ENCODE measurements at places on chromosomes 11 and 22.

DNA sequence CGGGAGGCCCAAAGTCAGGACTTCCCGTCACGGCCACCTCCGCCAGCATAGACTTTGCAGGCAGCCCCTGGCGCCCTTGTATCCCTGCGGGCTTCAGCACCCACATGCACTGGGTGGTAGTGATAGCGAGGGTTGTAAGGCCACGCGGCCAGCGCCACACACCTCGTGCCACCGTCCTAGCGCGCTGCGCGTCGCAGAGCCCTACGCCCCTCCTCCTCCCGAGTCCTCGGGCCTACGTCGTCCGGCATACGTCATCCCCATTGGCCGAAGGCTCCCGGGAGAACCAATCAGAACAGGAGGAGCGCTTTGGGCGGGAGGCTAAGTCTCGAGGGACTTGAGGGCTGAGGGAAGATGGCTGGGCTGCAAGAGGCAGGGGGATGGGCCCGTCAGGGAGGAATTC lies 1.3 kb upstream of the BTBD18 start:
- DNase-seq, result no peak

- DNase-seq, result no peak
These were observed 16.4 kb downstream of the SLC1A2 start for GRCh38 chr11:35402751-35403660.

- DNase-seq, result no peak
These were observed 22.2 kb upstream of the CYP2D6 start for GRCh38 chr22:42152661-42153270.

- DNase-seq, result no peak
These were observed 146.5 kb downstream of the CCDC34 start for GRCh38 chr11:27216270-27217149.

- no peak for DNase-seq
These were observed 230.2 kb upstream of the B3GAT1 start for GRCh38 chr11:134642206-134642605.

- no peak for DNase-seq
These were observed 17.6 kb downstream of the FADS3 start for GRCh38 chr11:61873588-61874376.

- no peak for DNase-seq
These were observed 18.7 kb downstream of the TMPRSS13 start for GRCh38 chr11:117910525-117910924.

- no peak for DNase-seq
These were observed 382.1 kb downstream of the MN1 start for GRCh38 chr22:27419473-27419872.

DNA sequence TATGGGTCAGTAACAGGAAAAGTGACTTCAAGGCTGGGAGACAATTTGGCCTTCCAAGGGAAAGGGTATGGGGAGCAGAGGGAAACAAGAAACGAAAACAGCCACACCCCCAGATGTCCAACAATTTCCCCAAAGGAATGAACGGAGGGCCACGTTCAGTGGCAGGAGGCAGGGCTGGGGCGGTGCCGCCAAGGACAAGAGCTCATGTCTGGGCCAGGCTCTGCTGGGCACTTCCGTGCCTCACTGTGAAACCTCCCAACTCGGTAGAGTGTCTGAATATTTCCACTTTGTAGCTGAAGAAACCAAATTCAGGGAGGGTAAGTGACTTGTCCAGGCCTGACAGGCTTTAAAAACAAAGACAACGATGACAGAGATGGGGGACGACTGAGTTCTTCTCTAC lies 11.9 kb downstream of the IFT27 start:
- DNase-seq, result no peak

GRCh38 chr11:67705264-67705663 lies 30.8 kb upstream of the ALDH3B2 start:
- no peak for DNase-seq

- no peak for DNase-seq
These were observed 1.7 kb downstream of the RPS19BP1 start for GRCh38 chr22:39530692-39531331.

DNA sequence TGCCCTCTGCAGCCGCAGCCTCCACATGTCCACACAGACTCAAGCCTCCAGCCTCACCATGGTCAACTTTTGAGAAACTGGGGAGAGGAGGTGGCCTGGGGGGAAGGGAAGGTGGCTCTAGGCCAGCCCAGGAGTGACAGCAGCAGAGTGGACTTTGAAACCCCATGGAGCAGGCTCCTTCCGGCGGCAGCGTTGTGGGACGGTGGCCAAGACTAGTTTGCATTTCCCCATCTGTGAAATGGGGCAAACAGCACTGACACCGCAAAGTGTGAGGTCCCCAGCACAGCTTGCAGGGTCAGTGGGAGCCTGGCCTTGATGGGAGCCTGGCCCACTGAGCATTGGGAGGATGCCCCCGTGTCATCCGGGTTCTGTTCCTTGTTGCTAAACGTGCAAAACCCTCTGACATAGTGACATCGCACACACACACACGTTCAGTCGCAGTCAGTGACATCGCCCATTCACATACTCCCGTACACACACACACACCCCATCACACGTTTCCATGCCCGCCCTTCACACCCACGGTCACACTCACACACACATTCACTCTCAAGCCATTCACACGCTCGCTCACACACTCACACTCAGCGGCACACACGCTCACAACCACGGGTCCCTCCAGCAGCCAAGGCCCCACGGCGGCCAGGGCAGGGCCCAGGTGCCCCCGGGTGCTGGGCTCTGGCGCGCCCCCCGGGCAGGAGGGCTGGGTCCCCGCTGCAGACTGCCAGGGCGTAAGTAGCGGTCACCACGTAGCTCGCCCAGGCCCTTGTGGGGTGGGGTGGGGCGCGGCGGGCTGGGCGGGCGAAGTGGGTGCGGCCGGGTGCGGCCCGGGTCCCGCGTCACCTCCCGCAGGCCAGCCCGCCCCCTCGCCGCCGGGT lies 585 bp downstream of the CYB5R3 start:
- DNase-seq, result peak; percentile 7

- peak; percentile 7 for DNase-seq
These were observed 1.7 kb downstream of the HPX start for GRCh38 chr11:6438979-6439571.

DNA sequence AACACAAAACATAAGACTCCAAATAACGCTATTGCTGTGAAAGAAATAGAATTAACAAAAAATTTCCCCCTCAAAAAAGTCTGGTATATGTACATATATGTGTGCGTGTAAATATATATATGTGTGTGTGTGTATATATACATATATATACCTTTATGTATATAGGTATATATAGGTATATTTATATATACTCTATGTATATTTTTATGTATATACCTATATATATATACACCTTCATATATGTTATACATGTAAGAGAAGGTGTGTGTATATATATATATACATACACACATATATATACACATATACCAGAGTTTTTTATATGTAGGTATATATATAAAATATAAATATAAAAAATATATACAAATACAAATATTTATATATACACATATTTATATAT lies 199.2 kb downstream of the RAB38 start:
- DNase-seq, result no peak

GRCh38 chr11:9344061-9344680 lies 29.8 kb upstream of the TMEM41B start:
- no peak for DNase-seq

DNA sequence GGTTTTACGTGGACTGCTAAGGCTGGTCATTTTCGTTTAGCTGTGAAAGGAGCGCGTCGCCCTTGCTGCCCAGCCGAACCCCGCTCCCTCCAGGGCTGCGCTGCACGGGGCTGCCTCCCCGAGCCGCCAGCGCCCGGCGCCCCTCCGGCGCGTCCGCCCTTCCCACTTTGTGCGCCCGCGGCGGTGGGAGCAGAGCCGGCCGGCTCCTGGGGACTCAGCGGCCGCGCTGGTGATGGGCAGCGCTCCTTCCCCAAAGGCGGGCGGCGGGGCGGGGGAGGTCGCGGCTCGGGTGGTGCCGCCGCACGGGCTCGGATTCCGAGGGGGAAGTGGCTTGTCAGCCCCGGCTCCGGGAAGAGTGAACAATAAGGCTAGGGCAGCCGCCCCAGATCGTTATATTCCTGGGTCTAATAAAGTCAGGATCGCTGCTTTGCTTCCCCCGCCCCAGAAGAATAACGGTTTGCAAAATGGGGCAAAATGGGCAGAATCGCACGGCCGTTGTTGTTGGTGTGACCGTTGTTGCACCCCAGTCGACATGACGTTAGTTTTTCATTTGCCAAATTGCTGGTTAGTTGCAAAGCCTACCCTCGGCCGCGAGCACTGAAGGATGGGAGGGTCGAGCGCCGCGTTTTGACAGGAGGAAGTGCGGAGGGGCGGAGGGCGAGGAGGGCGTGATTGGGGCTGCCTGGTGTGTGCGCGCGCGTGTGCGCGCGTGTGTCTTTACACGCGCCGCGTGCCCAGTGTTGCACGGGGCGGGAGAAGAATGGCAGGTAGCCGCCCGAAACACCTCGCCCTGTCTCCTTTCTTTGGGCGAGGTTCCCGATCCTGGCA lies 745 bp downstream of the NCAM1 start:
- no peak for DNase-seq

GRCh38 chr11:14672635-14673034 lies 29.0 kb downstream of the PDE3B start:
- DNase-seq, result no peak

GRCh38 chr11:3905080-3905953 lies 49.9 kb downstream of the STIM1 start:
- peak; percentile 42 for DNase-seq

GRCh38 chr11:13966013-13966412 lies 3.5 kb downstream of the SPON1 start:
- DNase-seq, result no peak

DNA sequence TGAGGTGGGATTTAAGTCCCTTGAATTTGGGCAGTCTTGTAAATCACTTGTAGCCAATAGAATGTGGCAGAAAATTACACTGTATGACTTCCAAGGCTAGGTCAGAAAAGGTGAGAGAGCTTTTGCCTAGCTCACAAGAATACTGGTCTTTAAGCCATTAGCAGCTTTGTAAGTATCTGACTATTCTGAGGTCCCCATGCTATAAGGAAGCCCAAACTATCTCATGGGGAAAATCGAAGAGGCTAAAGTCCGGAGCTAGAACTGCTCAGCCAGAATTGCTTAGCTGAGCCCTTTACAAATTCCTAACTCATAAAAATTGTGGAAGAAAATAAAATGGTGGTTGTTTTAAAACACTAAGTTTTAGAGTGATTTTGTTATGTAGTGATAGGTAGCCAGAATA lies 13.0 kb downstream of the FAR1 start:
- DNase-seq, result no peak

GRCh38 chr11:3916962-3917361 lies 61.5 kb downstream of the STIM1 start:
- no peak for DNase-seq

DNA sequence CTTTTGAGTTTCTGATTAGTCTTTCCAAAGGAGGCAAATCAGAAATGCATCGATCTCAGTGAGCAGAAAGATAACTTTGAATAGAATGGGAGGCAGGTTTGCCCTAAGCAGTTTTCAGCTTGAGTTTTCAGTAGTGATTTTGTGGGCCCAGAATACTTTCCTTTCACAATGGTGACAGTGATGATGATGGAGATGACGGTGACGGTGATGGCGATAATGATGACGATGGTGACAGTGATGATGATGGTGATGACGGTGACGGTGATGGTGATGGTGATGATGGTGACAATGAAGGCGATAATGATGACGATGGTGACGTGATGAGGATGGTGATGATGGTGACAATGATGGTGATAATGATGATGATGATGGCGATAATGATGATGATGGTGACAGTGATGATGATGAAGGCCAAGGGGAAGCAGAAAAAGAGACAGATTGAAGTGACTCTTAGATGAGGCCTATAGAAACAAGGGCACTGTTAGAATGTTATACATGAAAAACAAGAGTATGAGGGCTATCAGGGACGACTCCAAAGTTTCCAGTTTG lies 153.4 kb upstream of the B3GAT1 start:
- no peak for DNase-seq

DNA sequence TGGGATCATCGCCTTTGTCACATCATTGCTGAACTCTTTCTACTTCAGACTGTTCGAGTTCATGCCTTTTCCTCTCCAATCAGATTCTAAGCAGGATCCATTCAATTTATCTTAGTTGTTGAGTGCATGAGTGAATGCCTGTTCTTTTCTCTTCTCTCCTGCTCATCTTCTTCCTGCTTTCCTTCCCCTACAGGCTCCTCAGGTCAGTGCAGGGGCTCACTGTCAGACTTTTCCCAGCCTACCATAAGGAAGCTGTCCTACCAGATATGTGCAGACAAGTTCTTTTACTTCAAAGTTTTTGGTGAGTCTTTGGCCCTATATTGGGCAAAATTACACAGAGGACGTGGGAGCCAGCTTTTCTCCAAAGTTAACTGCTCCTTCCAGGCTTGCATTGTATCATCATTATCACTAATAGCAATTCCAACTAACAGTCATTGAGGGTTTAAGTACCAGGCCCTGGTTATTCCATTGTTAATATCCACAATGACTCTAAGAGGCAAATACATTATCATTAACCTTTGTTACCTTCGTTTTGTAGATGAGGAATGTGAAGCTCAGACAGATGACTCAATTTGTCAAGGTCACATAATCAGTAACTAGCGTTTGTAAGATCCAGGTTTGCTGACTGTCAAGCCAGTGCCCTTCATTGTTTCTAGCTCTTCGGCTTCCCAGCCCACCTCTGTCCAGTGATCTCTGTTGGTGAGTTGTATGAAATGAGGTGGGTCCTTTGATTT lies 30.4 kb downstream of the OR6Q1 start:
- no peak for DNase-seq

DNA sequence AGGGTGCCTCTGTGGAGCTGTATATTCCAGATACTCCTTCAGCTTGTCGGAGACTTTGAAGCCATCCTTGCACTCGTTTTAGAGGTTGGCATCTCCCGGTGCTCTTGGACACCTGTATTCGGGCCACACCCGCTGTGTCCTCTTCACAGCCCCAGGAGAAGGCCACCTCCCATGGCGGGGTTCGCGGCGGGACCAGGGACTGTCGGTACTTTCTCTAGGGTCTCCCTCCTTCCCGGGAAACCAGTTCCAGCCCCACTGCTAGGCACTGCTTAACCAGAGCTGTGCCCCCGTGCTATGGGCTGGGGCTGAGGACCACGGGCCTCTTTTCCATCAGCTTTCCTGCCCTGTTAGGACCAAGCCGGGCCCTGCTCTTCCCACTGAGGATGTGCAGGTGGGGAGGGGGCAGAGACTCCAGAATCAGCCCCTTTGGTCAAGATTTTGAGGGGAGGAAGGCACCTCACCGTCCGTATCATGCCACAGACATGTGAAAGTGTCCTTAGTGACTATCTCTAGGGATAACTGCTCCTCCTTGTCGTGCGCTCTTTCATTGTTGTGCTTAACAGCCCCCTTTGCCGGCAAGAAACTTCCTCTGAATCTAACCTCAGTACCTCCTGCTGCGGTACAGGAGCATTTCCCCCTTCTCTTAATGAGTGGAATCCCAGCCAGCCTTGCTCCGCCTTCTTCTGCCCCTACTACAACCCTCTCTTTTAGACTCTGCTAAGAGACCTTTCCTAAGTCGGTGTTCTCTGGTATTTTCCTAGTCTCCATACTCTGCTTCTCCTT lies 1.2 kb upstream of the B3GAT1 start:
- DNase-seq, result no peak

- DNase-seq, result no peak
These were observed 43.1 kb downstream of the LDLRAD3 start for GRCh38 chr11:35986947-35987346.

Measured in activated T-cell treated with anti-CD3 and anti-CD28 coated beads for 1 hour (primary cell).